Fibroblast of skin of scalp (primary cell): ENCODE measurements at places on chromosomes 2 and 18.
A peak's percentile ranks its signal among the peaks of the same experiment; 100 is the strongest.

DNA sequence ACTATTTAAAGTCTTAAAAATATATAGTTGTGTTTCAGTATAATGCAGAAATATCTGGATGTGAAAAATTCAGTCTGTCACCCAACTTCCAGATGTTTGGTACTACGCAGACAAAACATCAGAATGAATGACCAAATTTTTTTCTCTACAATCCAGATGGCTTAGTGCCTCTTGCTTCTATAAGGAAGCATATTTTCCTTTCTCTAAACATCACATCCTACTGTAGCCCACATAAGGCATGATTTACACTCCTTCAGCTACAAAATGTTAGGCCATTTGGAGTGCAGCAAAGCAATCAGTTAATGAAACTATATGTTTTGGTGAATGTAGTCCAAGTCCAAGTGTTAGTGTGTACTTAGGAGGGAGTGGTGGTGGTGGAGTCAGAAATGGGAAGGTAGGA is 162.9 kb upstream of the SIX2 start:
- DNase-seq = no peak

DNA sequence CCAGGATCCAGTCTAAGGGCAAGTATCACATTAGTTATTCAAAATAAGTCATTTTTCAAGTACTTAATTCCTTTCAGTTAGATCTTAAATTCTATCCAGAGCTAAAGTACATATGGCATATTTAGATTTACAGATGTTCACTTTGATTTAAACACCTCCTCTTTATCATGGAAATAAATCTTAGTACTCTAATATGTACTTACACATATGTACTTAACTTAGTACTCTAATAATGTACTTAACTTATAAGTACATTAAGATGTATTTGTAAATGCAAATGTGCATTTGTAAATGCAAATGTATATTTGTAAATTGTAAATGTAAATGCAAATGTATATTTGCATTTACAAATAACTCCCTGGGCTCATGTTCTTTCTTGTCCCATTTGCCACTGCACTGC is 14.6 kb downstream of the PIGN start:
- no peak for DNase-seq

GRCh38 chr18:59492756-59493421 is 133.8 kb upstream of the LMAN1 start:
- no peak for DNase-seq

- DNase-seq = peak; percentile 69
Observed at GRCh38 chr18:35458677-35459441, 38.9 kb downstream of the INO80C start.

- no peak for DNase-seq
Observed at GRCh38 chr2:20594957-20595356, 55.9 kb downstream of the HS1BP3 start.

GRCh38 chr18:73456643-73457042 is 588.9 kb upstream of the NETO1 start:
- DNase-seq = no peak

DNA sequence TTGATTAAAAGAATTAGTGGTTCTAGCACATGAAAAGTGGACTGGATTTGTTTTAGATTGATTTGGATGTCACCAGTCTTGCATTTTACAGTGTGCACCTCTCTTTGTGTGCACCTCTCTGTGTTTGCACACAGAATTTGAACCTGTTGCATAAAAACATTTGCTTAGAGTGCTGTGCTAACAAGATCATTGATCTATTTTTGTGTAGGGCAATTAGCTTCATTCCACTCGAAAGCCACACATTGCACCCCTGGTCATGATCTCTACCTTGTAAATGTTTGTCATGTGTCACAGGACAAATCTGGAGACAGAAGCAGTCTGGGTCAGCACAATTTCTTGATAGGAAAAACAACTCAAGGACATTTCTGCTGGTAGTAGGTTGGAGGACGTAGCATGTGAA is 258.7 kb upstream of the LINC00305 start:
- no peak for DNase-seq

DNA sequence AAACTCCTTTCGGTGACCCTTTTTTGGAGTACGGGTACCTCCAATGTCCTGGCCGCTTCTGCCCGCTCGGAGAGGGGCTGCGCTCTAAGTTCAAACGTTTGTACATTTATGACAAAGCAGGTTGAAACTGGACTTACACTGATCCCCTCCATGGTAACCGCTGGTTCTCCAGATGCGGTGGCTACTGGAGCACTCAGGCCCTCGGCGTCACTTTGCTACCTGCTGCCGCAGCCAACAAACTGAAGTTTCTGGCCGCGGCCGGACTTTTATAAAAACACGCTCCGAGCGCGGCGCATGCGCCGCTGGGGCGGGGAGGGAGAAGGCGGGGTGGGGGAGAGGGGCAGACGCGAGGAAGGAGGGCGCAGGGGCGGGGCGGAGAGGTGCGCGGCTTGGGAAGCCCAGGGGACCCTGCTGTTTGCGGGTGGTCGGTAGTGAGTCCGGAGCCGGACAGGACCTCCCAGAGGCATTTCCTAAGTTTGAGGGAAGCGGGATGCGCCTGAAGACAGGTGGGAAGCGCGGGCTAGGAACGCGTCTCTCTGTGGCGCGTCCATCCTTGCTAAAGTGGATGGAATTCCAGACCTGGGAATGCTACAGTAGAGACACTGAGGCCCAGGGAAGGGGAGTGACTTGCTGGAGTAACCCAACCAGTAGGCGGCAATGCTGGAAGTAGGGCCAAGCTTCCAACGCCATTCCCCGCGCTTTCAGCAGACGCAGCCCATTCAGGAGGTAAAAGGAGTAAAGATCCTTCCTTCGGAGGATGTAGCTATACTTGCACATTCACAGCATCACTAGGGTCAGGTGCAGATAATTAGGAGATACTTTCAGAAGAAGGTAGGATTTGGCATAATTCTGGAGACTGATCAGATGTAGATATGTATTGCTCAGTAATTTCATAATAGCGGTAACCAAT is at the start of gene CXCR4:
Gene CXCR4, minus strand, starts transcription at position 241 of the 910 bp plus-strand sequence. Its CDS starts 89 bp downstream, at position 152.
- DNase-seq = peak; percentile 4

DNA sequence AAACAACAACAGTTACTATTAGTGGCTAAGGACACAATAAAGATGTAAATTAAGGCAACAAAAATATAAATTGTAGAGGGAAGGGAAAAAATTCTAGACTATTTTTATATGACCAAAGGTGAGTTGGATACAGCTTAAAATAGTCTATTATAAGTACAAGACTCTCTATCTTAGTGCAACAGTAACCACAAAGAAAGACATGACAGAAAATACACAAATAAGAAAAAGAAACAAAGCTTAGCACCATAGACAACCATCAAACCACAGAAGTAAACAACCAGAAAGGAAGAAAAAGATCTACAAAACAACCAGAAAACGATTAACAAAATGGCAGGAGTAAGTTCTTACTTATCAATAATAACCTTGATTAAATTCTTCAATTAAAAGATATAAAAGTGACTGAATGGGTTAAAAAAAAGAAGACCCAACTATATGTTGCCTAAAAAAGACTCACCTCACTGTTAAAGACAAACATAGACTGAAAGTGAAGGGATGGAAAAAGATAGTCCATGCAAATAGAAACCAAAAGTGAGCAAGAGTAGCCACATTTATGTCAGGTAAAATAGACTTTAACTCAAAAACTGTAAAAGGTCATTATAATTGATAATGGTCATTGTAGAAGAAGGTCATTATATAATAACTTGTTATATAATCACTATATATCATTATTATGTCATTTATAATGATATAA is 62.5 kb downstream of the USP40 start:
- DNase-seq = no peak

GRCh38 chr2:1751767-1752725 is 7.7 kb upstream of the PXDN start:
- no peak for DNase-seq

GRCh38 chr2:203689426-203690116 is 16.9 kb upstream of the CD28 start:
- no peak for DNase-seq
